Esophagus muscularis mucosa (tissue), 4 donors: ENCODE measurements at places on chromosomes 5 and 9. TPM values are rescaled to one million over a fixed set of nuclear protein-coding genes. Genes with fewer than 3 reads are reported as not detected.

Gene ANGPTL2
- 57.0 TPM for total RNA-seq

Gene SPINK13
- not detected for total RNA-seq

- H3K4me1 ChIP-seq, result no peaks in the 10 kb centered on the region
- DNase-seq, result peak; percentile 88
- H3K27ac ChIP-seq, result no peak overlapping the region
- H3K27me3 ChIP-seq, result no peaks in the 10 kb centered on the region
- H3K36me3 ChIP-seq, result no peaks in the 10 kb centered on the region
These were observed 33.0 kb upstream of the RASGRF2 start for GRCh38 chr5:80926979-80927656.

DNA sequence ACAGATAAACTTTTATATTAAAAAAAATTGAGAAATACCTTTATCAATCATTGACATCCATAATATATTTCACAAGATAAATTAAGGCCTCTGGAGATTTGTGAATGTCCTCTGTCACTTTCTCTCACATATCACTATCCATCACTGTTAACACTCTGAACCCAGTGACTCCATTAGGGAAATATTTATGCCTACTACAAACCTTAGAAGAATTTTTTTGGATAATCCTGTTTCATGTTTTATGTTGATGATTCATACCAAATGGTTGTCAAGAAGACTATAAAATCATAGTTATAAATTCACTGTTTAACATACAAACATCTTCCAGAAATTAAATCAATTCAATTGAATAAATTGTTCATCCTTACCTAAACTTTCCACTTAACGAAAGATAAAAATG, 357.6 kb upstream of the CDH10 start:
- no peaks in the 10 kb centered on the region for H3K4me1 ChIP-seq
- no peak overlapping the region for H3K27ac ChIP-seq
- H3K27me3 ChIP-seq, result no peaks in the 10 kb centered on the region
- H3K36me3 ChIP-seq, result no peaks in the 10 kb centered on the region

GRCh38 chr9:28105001-28105400, 531.7 kb upstream of the C9orf72 start:
- H3K27ac ChIP-seq, result no peak overlapping the region
- no peak for DNase-seq
- H3K27me3 ChIP-seq, result no peaks in the 10 kb centered on the region
- H3K4me3 ChIP-seq, result no peak overlapping the region
- H3K36me3 ChIP-seq, result no peaks in the 10 kb centered on the region

GRCh38 chr5:122101636-122102285, 23.7 kb upstream of the LOX start:
- no peaks in the 10 kb centered on the region for H3K4me1 ChIP-seq
- no peak overlapping the region for H3K27ac ChIP-seq
- no peak for DNase-seq
- H3K27me3 ChIP-seq, result no peaks in the 10 kb centered on the region

DNA sequence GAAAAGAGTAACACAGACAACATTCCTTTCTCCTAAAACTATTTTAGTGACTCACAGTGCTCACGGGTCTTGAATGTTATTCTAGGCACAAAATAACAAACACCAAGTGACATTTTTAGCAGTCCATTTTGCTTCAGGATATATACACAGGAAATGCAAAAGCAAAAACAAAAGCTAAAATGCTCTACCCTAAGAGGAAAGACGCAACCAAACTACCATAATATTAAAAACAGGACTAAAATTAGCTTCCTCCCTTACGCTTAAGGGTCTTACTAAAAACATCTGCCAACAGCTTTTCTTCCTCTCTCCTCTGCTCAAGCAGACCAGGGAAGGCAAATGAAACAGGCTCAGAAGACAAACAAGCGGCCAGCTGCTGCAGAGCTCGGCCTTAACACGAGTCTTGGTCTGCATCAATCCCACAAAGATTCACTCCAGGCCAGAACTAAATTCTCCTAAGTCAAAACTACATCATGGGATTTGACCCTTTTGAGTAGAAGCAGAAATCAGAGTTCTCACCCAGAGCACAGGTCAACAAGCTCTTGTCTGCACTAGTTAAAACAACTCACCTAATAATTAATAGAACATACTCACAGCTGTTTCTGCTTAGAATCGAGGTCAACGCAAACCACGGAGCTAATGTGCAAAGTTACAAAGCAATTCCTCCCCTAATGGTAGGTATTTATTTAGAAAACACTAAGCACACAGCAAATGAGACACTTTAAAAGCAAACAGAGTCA, 62.3 kb downstream of the RAPGEF1 start:
- H3K4me1 ChIP-seq, result peaks cover 82% of the 10 kb centered on the region
- DNase-seq, result no peak
- H3K4me3 ChIP-seq, result no peak overlapping the region
- no peaks in the 10 kb centered on the region for H3K27me3 ChIP-seq
- peak overlapping the region; percentile 90 for H3K27ac ChIP-seq
